ENCODE measurements at places on chromosomes 6 and 20.

DNA sequence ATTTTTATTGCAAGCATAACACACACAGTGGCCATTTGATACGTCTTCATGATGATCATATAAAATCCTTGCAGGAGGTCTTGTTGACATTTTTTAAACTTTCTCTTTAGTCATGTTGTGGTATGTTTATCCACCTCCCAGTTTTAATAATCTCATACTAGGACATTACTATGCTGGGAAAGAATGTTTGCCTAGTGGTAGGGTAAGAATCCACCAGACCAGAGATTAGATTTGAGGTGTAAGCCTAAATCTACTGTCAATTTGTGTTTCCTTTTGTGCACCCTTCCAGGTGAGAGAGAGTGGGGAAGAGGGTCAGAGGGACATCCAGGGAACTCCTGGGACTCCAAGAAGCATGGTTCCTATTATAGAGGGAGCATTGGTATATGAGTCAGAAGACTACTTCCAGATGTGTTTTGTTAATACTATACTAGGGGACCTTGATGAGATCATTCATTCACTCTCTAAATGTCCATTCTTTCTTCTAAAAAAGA is 298.3 kb upstream of the SASH1 start:
- H3K4me1 ChIP-seq = no peaks in the 10 kb centered on the region
- H3K4me3 ChIP-seq = no peak overlapping the region
- H3K36me3 ChIP-seq = no peaks in the 10 kb centered on the region
- DNase-seq = no peak
- no peaks in the 10 kb centered on the region for H3K27me3 ChIP-seq

- H3K4me3 ChIP-seq = no peak overlapping the region
- DNase-seq = no peak
- peak overlapping the region; percentile 37 for H3K27ac ChIP-seq
- no peaks in the 10 kb centered on the region for H3K27me3 ChIP-seq
- H3K36me3 ChIP-seq = no peaks in the 10 kb centered on the region
These were observed 30.7 kb downstream of the CHD6 start for GRCh38 chr20:41587523-41587922.

GRCh38 chr6:136123468-136123867 is 126.6 kb downstream of the MTFR2 start:
- no peaks in the 10 kb centered on the region for H3K27me3 ChIP-seq
- H3K27ac ChIP-seq = no peak overlapping the region
- H3K36me3 ChIP-seq = no peaks in the 10 kb centered on the region
- no peak for DNase-seq

GRCh38 chr6:113493991-113494390 is 363.2 kb upstream of the MARCKS start:
- H3K36me3 ChIP-seq = no peaks in the 10 kb centered on the region
- H3K4me1 ChIP-seq = no peaks in the 10 kb centered on the region
- DNase-seq = no peak
- no peak overlapping the region for H3K27ac ChIP-seq
- no peaks in the 10 kb centered on the region for H3K27me3 ChIP-seq

GRCh38 chr6:20841806-20842205 is 307.5 kb downstream of the CDKAL1 start:
- H3K4me1 ChIP-seq = no peaks in the 10 kb centered on the region
- H3K27me3 ChIP-seq = no peaks in the 10 kb centered on the region
- no peak for DNase-seq
- H3K36me3 ChIP-seq = no peaks in the 10 kb centered on the region
- no peak overlapping the region for H3K27ac ChIP-seq

DNA sequence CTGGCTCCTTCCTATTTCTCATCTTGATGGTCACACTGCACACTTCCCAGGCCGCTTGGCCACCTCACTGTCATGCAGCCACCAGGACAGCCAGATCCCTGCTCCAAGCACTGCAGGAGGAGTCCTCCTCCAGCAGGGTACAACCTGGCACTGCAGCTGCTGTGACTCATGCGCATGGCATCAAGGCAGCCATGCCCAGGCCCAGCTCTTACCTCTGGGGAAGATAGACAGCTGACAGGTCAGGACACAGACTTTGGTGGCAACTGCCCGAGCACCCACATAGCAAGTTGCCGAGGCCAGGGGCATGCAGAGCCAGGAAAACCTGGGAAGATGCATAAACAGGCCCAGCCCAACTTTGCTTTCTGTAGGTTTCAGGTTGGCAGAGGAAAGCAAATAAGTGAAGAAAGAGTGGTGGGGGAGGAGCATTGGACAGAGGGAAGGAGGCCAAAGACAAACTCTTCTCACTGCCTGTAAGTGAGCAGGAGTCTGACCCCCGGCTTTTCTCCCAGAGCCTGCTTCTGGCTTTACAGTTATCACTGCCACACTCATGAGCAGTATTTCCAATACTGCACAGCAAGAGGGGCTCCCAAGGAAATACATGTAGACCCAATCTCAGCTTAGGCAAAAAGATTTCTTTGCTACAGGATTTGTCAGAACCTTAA is 38.8 kb downstream of the SLC22A3 start:
- no peak overlapping the region for H3K27ac ChIP-seq
- no peak for DNase-seq
- no peaks in the 10 kb centered on the region for H3K4me1 ChIP-seq
- no peaks in the 10 kb centered on the region for H3K36me3 ChIP-seq

GRCh38 chr20:38184101-38184500 is 19.0 kb upstream of the TGM2 start:
- no peaks in the 10 kb centered on the region for H3K4me1 ChIP-seq
- H3K27ac ChIP-seq = no peak overlapping the region
- no peaks in the 10 kb centered on the region for H3K27me3 ChIP-seq
- no peaks in the 10 kb centered on the region for H3K36me3 ChIP-seq
- DNase-seq = no peak

GRCh38 chr20:37948956-37949355 is 46.0 kb downstream of the VSTM2L start:
- DNase-seq = peak; percentile 30
- no peak overlapping the region for H3K4me3 ChIP-seq
- H3K27ac ChIP-seq = no peak overlapping the region
- H3K36me3 ChIP-seq = no peaks in the 10 kb centered on the region
- H3K4me1 ChIP-seq = no peaks in the 10 kb centered on the region
- H3K27me3 ChIP-seq = no peaks in the 10 kb centered on the region

DNA sequence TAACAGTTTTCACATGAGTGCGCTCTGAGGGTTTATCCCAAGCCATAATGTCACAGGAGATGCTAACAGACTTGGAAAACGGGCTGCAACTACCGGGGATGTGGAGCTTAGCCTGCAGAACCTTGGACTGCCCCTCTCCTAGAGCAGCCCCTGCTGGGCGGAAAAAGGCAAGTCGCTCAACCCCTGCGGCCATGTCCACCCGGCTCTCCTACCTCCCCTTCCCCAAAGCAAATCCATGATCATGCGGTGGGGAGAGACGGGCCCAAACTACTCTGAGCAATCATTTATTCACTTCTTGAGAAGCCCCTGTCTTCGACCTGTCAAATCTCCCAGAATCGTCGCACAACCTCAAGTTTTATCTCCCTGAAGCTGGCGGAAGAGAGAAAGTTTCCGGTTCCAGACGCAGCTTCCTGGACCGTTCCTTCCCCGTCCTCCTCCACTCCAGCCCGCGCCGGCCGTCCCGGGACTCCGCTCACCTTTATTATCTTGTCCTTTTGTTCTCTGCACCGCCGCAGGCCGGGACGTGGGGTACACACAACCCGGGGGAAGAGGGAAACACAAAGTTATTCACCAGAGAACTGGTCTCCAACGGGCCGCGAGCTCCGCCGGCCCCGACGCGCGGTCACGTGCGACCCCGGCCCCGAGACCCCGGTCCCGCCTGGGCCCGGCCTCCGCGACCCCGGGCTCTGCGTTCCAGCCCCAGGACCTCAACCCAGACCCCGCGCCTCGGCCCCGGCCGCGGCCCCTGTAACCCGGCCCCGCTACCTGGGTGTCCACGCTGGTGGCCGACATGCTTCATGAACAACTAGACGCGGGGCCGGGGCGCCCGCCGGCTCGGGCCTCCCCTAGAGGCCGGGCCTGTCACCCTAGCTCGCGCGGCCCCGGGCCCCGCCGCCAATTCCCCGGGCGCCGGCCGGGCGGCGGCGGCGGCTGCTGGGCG is 560 bp downstream of the YTHDF1 start:
- H3K4me3 ChIP-seq = peak overlapping the region; percentile 79
- no peak for DNase-seq
- no peaks in the 10 kb centered on the region for H3K27me3 ChIP-seq
- peak overlapping the region; percentile 66 for H3K27ac ChIP-seq
- peaks cover 48% of the 10 kb centered on the region for H3K4me1 ChIP-seq
- peaks cover 40% of the 10 kb centered on the region for H3K36me3 ChIP-seq

DNA sequence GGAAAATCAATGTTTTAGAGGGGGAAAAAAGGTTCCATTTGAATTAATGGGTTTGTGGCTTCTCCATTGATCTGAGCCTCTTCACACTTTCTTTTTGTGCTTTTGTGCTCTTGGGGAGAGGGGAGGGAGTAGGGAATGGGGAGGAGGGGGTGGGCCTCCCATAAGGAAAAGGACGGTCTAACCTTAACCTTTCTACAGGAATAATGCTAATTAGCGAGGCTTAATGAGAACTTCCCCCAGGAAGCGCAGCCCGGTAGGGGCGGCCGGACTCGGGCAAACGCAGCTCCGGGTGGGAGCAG is 103.0 kb downstream of the NOL4L start:
- peak overlapping the region; percentile 84 for H3K4me3 ChIP-seq
- peak overlapping the region; percentile 75 for H3K27ac ChIP-seq
- H3K36me3 ChIP-seq = no peaks in the 10 kb centered on the region
- no peak for DNase-seq
- no peaks in the 10 kb centered on the region for H3K27me3 ChIP-seq
- peaks cover 40% of the 10 kb centered on the region for H3K4me1 ChIP-seq

- DNase-seq = no peak
- H3K4me3 ChIP-seq = no peak overlapping the region
- H3K27ac ChIP-seq = no peak overlapping the region
These were observed 34.8 kb upstream of the SIRPA start for GRCh38 chr20:1860446-1860845.

- H3K27ac ChIP-seq = peak overlapping the region; percentile 45
- no peaks in the 10 kb centered on the region for H3K27me3 ChIP-seq
- no peaks in the 10 kb centered on the region for H3K36me3 ChIP-seq
- no peak overlapping the region for H3K4me3 ChIP-seq
- DNase-seq = no peak
These were observed 44.0 kb upstream of the COL21A1 start for GRCh38 chr6:56291302-56291917.

- H3K36me3 ChIP-seq = peaks cover 8% of the 10 kb centered on the region
- H3K4me1 ChIP-seq = no peaks in the 10 kb centered on the region
- peak overlapping the region; percentile 82 for H3K27ac ChIP-seq
- H3K27me3 ChIP-seq = no peaks in the 10 kb centered on the region
These were observed 78.1 kb upstream of the TRAF3IP2 start for GRCh38 chr6:111683749-111684267.

DNA sequence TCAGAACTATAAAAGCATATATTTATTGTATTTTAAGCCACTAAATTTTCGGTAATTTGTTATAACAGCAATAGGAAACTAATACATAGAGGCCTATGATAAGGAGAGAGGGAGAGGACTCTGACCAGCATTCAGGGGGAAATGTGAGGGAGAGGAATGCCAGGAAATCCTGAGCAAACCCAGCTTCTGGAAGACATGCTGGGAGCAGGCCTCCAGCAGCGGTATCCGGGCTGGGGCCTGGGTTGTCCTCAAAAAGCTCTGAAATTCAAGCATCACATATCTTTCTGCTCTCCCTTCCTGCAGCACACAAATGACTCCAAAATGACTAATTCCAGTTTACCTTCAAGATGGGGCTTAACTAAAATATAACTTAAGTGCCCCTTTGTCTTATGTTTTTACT is 33.4 kb upstream of the RIMS1 start:
- H3K36me3 ChIP-seq = no peaks in the 10 kb centered on the region
- no peak overlapping the region for H3K4me3 ChIP-seq
- H3K27ac ChIP-seq = no peak overlapping the region
- no peaks in the 10 kb centered on the region for H3K27me3 ChIP-seq

- H3K27me3 ChIP-seq = no peaks in the 10 kb centered on the region
- DNase-seq = no peak
- H3K4me3 ChIP-seq = no peak overlapping the region
- no peaks in the 10 kb centered on the region for H3K36me3 ChIP-seq
- no peak overlapping the region for H3K27ac ChIP-seq
These were observed 56.4 kb downstream of the NOX3 start for GRCh38 chr6:155399062-155399744.

All from right atrium auricular region (tissue), 2 donors.